ENCODE measurements at places on chromosomes 12 and 14.

GRCh38 chr12:120041386-120042231 is 52.6 kb downstream of the BICDL1 start:
- no peak for DNase-seq

DNA sequence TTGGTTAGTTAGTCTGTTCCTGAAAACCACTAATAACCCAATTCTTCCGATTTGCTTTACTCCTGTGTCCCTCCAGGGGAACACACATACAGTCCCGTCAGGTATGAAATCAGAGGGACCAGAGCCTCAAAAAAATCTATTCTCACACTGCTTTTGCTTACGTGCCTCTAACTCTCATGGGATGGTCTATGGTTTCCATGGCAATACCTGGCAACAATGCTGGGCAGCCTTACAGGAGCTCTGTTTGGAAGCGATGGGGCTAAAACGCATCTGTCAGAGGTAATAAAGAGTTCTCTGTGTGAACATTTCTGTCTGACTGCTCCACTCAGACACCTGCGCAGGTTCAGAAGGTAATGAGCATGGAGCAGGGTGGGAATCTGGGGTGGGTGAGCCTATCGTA is 376.2 kb downstream of the GXYLT1 start:
- DNase-seq = no peak

DNA sequence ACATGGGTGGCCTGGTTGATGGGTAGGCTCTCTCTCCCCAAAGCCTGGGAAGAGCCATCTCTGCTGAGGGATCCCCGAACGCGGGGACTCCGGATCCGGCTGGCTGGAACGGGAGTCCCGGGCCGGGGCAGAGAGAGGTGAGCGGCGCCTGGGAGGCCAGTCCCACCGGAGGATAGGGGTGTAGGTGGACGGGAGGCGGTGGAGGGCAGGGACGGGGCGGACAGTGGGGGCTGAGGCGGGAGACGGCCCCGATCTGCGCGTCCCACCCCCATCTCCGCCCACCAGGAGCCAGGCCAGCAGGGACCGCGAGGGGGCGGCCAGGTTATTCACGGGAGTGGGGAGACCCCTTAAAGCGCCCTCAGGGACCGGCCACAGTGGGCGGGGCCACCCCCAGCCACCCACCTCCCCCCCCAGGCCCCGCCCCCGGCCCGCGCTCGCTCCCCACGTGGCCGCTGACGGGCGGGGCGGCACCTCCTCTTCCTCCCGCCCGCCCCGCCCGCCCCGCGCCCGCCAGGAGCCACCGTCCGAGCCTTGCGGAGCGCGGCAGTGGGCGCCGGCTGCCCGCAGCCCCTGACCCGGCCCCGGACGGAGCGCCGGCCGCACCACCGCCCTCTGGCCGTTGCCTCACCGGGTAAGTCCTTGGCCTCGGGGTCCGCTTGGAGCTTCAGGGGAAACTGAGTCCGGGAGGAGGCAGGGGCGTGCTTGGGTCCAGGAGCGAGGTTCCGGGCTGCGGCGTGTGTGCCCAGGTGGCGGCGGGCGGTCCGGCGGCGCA is at the start of gene INF2:
Gene INF2 (plus strand): TSS at position 510 of the 772 bp plus-strand sequence. CDS start 11,748 bp downstream, outside the sequence.
- DNase-seq = no peak

GRCh38 chr12:114866331-114866730 is 182.4 kb upstream of the TBX3 start:
- no peak for DNase-seq

GRCh38 chr14:24098229-24098926 is 4.3 kb downstream of the PCK2 start:
- DNase-seq = no peak

- no peak for DNase-seq
Observed at GRCh38 chr14:65745396-65746190, 333.1 kb downstream of the FUT8 start.

GRCh38 chr12:89565002-89565401 is 39.2 kb upstream of the POC1B start:
- no peak for DNase-seq

GRCh38 chr12:107287436-107288413 is 194.4 kb upstream of the CRY1 start:
- no peak for DNase-seq

- DNase-seq = no peak
Observed at GRCh38 chr12:96225044-96225855, 31.1 kb downstream of the ELK3 start.

DNA sequence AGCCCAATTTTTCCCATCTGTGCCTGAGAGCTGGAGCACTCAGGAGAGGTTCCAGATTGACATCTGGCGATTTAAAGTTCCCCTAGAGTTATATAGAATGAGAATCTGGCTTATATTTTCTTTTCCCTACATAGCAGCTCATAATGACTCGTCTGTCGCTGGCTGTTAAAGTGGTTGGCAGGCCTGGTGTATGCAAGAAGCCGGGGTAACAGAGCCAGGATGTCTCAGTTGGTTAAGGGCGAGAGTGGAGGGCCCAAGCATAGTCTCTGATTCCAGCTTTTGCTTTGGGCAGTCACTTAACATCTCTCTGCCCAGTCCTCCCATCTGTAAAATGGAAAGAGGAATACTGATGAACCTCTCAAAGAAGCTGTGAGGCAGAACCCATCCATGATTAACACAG is 751.6 kb downstream of the NOVA1 start:
- DNase-seq = no peak

DNA sequence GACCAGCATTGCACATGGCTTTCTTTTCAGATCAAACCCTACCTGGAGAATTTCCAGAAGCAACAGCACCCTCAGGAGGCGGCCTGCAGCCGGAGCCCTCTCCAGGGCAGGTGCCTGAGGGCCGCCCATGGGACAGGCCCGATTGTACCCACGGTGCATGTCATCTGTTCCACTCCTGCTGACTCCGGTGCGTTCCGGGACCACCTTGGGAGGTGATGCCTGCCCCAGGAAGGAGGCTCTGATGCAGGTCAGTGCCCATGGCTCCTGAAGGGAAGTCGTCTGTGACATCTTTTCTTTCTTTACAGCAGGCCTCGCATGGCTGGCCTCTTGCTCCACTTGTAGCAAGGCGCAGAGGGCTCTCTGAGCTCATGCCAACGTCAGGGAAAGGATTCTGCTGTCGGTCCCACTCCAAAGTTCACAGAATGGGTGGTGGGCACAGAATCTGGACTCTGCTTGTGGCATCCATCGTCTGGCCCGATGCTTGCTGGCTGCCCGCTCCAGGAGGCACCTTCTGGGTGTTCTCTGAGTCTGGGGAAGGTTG is 160.7 kb upstream of the RTL1 start:
- DNase-seq = no peak

DNA sequence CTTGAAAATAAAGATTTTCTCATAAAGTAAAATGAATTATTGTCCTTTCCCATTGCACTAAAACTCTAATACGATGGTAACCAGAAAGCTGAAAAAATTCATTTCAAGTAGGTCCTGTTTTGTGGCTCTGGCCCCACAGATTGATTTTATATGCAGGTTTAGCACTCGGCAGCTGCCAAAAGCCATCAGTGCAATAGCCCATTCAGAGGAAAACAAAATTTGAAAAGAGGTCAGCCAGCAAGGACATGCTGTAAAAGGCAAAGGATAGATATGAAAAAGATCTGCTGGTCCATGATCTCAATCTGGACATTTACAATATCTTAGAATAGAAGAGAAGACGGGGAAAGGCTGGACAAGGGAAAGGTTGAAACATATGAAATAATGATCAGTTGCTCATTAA is 414.8 kb upstream of the NOVA1 start:
- no peak for DNase-seq

- no peak for DNase-seq
Observed at GRCh38 chr12:13100605-13100881, 2.9 kb downstream of the GSG1 start.

GRCh38 chr12:131698286-131698685 is 12.6 kb upstream of the SFSWAP start:
- DNase-seq = no peak

GRCh38 chr12:34358198-34358597 is 335.9 kb downstream of the ALG10 start:
- DNase-seq = no peak

- DNase-seq = no peak
Observed at GRCh38 chr12:132171293-132171967, 27.2 kb downstream of the NOC4L start.

DNA sequence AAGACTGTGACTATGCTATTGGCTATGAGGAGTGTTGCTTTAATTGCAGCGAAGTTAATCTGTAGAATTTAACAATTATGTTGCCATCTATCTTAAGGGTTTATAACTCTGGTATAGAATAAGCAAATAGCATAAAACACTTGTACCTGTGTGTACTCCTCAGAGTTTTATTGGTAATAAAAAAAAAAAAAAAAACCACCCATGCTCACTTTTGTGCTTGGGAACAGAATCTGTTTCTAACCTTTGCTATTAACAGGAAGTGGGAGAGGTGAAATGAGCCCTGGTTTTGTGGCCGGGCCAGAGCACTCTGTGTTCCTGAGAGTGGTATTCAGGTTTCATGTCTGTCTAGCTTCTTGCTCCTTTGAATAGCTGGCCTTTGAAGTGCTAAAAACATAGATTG is 53.1 kb downstream of the PDE3A start:
- no peak for DNase-seq

- no peak for DNase-seq
Observed at GRCh38 chr12:113823016-113823415, 143.1 kb downstream of the RBM19 start.

DNA sequence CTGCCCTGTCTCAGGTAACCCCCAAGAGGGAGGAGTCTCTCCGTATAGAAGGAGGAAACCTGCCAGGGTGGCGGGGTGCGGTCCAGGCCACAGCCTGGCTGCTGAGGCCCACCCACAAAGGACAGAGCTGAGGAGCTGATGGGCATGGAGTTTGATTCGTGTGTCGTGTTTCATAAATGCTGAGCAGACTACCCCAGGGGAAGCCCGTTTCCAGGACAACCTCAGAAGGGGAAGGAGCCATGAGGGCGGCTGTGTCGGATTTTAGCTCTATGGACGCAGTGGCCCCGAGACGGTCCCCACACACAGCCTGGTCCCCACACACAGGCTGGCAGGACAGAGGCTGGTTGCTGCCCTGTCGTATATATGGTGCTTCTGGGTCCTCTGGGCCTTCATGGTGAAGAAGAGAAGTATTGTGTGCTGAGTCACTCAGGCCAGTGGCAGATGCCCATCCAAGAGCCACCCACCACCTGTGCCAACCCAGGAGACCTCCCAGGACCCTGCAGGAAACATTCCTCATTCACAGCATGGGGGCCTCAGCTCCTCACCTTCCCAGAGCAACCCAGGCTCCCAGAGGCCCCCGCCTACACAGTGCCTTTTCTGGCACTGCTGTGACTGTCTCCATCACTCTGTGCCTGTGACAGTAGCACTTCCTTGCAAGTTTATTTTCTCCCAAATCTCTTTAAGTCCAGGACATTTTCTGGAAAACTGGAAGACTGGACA is 63.1 kb upstream of the RIN3 start:
- DNase-seq = no peak

GRCh38 chr12:101221301-101221700 is 11.3 kb upstream of the SLC5A8 start:
- DNase-seq = no peak

DNA sequence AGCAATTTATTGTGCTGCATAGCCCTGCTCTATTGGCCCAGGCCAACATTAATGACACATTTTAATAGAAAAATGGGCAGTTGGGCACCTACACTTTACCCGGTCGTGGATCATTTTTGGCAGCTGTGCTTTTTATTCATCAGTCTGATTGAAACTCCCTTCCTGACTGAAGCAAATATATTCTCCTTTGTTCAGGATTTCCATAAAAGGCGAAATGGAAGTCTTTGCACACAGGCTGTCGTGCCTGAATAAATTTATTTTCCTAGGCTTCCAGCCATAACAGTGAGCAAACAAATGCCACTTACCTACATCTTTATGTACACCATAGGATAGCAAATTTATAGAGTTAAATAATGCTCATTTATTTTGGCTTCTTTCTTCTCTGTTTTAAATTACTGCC is 480.7 kb upstream of the DCN start:
- DNase-seq = no peak

GRCh38 chr12:128644664-128645296 is 179.0 kb downstream of the SLC15A4 start:
- no peak for DNase-seq

- no peak for DNase-seq
Observed at GRCh38 chr12:65535946-65536345, 257.5 kb downstream of the MSRB3 start.

DNA sequence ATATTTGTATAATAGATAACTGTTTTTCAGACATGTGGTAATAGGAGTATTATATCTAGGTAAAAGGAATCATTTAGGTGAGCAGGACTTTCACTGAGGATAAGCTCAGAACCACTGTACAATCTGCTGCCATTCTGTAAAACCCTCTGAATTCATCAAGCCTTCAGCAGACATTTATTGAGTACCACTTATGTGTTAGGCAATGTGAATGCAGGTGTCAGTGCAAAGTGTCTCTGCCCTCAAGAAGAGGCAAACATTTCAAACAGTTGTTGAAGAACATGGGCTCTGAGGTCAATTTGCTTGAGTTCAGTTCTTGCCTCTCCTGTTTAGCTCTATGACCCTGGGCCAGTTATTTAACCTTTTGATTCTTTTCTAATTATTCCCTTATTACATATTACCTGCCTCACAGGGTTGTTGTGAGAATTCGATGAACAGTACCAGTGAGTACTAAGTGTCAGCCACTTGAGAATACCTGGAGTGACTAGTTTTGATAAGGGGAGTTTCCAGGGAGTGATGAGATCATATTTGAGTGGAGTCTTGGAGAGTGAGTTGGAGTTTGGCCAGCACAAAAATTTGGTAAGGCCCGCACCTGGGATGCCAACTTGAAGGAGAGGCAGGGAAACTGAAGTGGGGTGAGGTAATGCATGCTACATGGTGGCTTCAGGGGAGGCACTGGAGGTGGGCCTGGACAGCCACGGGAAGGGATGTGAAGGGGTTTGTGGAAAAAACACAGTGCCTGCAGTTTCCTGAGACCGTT is 33.7 kb downstream of the RASSF8 start:
- no peak for DNase-seq

DNA sequence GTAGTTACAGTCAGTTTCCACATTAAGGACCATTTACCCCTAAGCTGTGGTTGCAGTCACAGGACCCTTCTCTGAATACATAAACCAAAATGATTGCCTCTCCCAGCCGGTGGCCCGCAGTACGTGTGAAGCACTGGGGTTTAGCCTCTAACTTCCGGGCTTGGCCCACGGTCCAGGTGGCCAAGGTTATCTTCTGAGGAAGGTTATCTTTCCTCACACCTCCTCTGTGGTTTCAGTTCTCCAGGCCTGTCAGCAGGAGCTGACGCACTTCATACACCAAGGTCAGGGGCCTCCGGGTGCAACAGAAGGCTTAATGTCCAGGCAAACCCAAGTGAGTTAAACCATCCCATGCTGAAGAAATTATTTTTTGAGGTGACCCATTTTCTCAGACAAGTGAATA is 291.0 kb upstream of the FKBP4 start:
- DNase-seq = no peak

GRCh38 chr14:95536036-95536593 is 1.3 kb downstream of the GLRX5 start:
- DNase-seq = no peak

- no peak for DNase-seq
Observed at GRCh38 chr12:43807386-43807785, 1.3 kb upstream of the TWF1 start.

- DNase-seq = no peak
Observed at GRCh38 chr12:1606021-1606622, 11.7 kb upstream of the FBXL14 start.
